Endothelial cell of coronary artery (primary cell): ENCODE measurements at places on chromosomes 7 and 10. TPM values are rescaled to one million over a fixed set of nuclear protein-coding genes. Genes with fewer than 3 reads are reported as not detected.

IQUB gene
- 0.36 and 0.38 TPM in 2 replicates for total RNA-seq

PRSS2 gene
- total RNA-seq = 2.0 TPM in 1 of 2 replicates, not detected in the other

DNAH11 gene
- 0.63 and 3.3 TPM in 2 replicates for total RNA-seq

KCNH2 gene
- total RNA-seq = under 0.01 TPM in 1 of 2 replicates, not detected in the other

TRIM50 gene
- total RNA-seq = not detected in 2 replicates

SPDYE2B gene
- not detected in 2 replicates for total RNA-seq

HOGA1 gene
- 0.09 and 0.18 TPM in 2 replicates for total RNA-seq

GJD4 gene
- total RNA-seq = under 0.01 and 0.09 TPM in 2 replicates

CDHR3 gene
- 1.3 and 1.7 TPM in 2 replicates for total RNA-seq

ELOVL3 gene
- total RNA-seq = 0.09 TPM in 1 of 2 replicates, not detected in the other

TMEM213 gene
- total RNA-seq = not detected in 2 replicates

SEC24C gene
- total RNA-seq = 70.7 and 75.6 TPM in 2 replicates

URGCP gene
- 18.2 and 27.3 TPM in 2 replicates for total RNA-seq

DENND2A gene
- total RNA-seq = under 0.01 and 0.66 TPM in 2 replicates

CALHM3 gene
- not detected in 2 replicates for total RNA-seq

HTR7 gene
- total RNA-seq = 0.27 and 0.47 TPM in 2 replicates

LIPA gene
- 14.9 and 24.7 TPM in 2 replicates for total RNA-seq

LRRC61 gene
- 0.19 TPM in 1 of 2 replicates, not detected in the other for total RNA-seq

C10orf62 gene
- not detected in 2 replicates for total RNA-seq

GPR158 gene
- total RNA-seq = under 0.01 and 0.38 TPM in 2 replicates

PDSS1 gene
- 8.8 and 10.1 TPM in 2 replicates for total RNA-seq

CARD11 gene
- total RNA-seq = 37.6 and 46.0 TPM in 2 replicates

INSYN2A gene
- total RNA-seq = under 0.01 and 0.09 TPM in 2 replicates

FAM131B gene
- total RNA-seq = 0.66 and 1.4 TPM in 2 replicates

LDB3 gene
- not detected in 2 replicates for total RNA-seq

HEPACAM2 gene
- total RNA-seq = not detected in 2 replicates

HTRA1 gene
- 69.6 and 131 TPM in 2 replicates for total RNA-seq

PTF1A gene
- not detected in 2 replicates for total RNA-seq

IL6 gene
- 5.4 and 16.7 TPM in 2 replicates for total RNA-seq

FEZF1 gene
- not detected in 2 replicates for total RNA-seq

SFTPD gene
- total RNA-seq = not detected in 2 replicates

NME8 gene
- not detected in 2 replicates for total RNA-seq

AKR1E2 gene
- total RNA-seq = 7.1 and 16.5 TPM in 2 replicates

GPR146 gene
- total RNA-seq = 7.5 and 40.0 TPM in 2 replicates

LIPF gene
- not detected in 2 replicates for total RNA-seq

GLI3 gene
- 2.5 and 3.5 TPM in 2 replicates for total RNA-seq

PPP3CB gene
- total RNA-seq = 10.8 and 17.9 TPM in 2 replicates

SLC16A9 gene
- total RNA-seq = 0.19 and 5.2 TPM in 2 replicates

KLF14 gene
- not detected in 2 replicates for total RNA-seq

IFT22 gene
- 16.8 and 23.5 TPM in 2 replicates for total RNA-seq

EGR2 gene
- 0.09 and 0.18 TPM in 2 replicates for total RNA-seq

UPP1 gene
- 21.9 and 29.1 TPM in 2 replicates for total RNA-seq

CCDC3 gene
- 0.28 and 2.2 TPM in 2 replicates for total RNA-seq

TAS2R3 gene
- 1.2 and 1.3 TPM in 2 replicates for total RNA-seq

WIPF3 gene
- not detected in 2 replicates for total RNA-seq

DPP6 gene
- not detected in 2 replicates for total RNA-seq

GATA3 gene
- 0.09 and 0.19 TPM in 2 replicates for total RNA-seq

SSC4D gene
- total RNA-seq = 0.36 and 0.47 TPM in 2 replicates

CYP2C19 gene
- not detected in 2 replicates for total RNA-seq

H2BK1 gene
- not detected in 2 replicates for total RNA-seq

GPER1 gene
- total RNA-seq = 0.75 and 0.99 TPM in 2 replicates

PNLIPRP3 gene
- total RNA-seq = not detected in 2 replicates

LIPK gene
- total RNA-seq = not detected in 2 replicates

CNPY1 gene
- total RNA-seq = not detected in 2 replicates
